Stimulated activated CD8-positive, alpha-beta memory T cell treated with anti-CD3 and anti-CD28 coated beads, Interleukin-7, amount 100 ng/mL, for 1 hour (primary cell): ENCODE measurements at places on chromosomes 5 and 9.

DNA sequence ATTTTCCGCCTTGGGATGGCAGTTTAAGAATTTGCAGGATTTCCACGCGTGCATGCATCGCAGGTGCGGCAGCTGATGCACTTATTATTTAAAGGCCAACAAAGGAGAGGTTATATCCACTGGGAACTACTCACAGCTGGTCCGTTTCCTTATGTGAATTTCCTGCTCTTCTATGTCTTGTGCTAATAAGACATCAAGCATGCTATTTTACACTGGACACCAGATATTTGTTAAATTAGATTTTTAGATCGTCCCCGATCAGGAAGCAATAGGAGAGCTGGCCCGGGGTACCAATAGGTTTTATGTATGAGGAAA is 476 bp upstream of the DTWD2 start:
- DNase-seq: no peak

DNA sequence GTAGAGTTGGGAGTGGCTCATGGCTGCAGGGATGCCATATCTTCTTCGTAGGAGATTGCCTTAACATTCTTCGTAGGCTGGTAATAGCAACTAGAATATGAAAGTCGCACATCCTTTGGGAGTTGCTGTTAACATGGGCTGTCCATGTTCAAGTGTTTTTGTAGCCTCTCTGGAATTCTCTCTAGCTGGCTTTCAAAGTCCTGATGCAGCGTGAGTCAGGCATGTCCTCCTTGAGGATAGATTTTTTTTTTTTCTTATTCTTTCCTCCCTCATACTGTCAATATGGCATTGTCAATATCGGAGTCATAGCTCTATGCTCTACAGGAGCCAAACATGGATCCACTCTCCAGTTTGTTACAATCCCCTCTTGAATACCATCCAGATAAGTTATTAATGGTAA is 494.8 kb upstream of the WWC1 start:
- DNase-seq: no peak

DNA sequence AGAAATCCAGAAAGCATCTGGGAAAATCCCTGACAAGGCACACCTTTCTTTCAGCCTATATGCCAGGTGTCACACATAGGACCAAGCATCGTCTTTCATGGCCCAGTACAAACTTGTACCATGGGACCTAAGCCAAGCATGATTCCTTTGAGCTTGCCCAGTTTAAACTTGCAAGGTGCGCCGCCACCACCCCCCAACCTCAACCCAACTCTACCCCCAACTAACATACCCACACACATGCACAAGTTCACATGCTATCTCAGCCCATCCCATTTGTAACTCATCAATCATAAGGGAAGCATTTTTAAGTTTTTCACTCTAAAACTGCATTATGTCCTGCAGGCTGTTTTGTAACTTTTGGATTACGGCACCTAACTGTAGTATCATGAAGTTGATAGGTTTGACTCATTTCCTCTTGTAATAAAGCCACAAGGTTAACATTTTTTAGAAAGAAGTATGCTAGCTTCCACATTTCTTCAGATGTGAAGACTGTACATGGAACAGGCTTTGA is 145.9 kb upstream of the FST start:
- DNase-seq: no peak

DNA sequence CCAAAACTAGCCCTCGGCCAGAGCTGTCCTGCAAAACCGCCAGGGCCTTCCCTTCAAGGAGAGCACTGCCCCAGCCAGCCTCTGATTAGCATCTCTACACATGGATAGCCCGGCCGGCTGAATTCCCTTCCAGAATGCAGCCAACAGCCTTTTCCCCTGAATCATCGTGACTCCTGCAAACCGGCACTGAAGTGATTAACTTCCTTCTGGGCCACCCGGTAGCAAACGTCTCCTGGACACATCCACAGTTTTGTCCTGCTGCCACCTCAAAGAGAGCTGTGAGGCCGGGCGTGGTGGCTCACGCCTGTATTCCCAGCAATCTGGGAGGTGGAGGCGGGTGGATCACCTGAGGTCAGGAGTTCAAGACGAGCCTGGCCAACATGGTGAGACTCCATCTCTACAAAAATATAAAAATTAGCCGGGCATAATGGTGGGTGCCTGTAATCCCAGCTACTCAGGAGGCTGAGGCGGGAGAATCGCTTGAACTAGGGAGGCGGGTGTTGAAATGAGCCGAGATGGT is 21.1 kb upstream of the EEIG1 start:
- no peak for DNase-seq

- DNase-seq: no peak
Observed at GRCh38 chr5:93580063-93580926, 724 bp downstream of the NR2F1-AS1 start.

GRCh38 chr9:18073002-18073401 is 401.0 kb upstream of the ADAMTSL1 start:
- DNase-seq: no peak

GRCh38 chr9:37509536-37509935 is 23.8 kb downstream of the POLR1E start:
- DNase-seq: no peak

DNA sequence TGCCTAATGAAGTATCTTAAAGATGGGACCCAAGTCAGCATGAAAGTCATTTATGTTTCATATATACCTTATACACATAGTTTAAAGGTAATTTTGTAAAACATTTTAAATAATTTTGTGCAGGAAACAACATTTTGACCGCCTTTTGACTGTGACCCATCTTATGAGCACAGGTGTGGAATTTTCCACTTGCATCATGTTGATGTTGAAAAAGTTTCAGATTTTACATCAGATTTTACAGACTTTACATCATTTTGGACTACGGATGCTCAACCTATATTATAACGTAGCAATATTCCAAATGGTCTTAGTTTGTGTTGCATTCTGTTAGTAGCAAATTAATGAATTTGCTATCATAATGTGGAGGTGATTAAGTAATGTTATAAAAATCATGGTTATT is 21.7 kb upstream of the FAM120AOS start:
- DNase-seq: no peak

GRCh38 chr5:19241690-19242089 is 746.3 kb downstream of the CDH18 start:
- DNase-seq: no peak

DNA sequence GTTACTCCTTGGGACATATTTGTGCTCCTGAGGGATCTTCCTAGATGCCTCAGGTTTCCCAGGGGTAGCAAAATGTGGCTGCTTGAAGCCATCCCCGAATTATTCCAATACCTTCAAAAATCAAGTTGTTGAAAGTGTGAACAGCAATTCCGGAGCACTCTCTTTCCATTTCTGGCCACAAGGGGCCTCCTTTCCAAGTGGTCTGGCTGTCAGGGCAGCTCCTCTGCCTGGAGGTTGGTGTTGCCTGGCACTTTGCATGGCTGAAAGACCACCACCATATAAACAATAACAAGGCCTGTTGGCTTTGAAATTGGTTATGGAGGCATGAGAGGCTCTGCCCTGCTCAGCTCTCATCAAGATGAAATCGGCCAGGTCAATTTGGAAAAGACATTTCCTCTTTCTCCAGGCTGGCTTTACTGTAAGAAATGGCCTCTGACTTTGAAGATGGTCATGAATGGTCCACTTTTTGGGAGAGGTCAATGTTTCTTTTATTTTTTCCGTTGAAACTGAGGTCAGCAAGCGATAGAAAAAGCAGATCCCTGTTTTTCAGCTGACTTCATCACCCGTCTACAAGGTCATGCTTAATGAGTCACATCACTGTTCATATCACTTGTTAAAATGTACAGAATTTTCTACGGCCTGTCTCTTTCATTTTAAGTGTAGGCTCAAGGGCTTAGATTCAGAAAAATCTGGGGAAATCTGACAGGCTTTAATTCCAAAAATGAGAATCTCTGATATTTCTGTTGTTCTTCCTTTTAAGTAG is 481.1 kb upstream of the ZNF608 start:
- no peak for DNase-seq

- DNase-seq: no peak
Observed at GRCh38 chr5:109823597-109823996, 133.9 kb downstream of the MAN2A1 start.

GRCh38 chr5:79716839-79717238 is 27.2 kb downstream of the CMYA5 start:
- DNase-seq: no peak

DNA sequence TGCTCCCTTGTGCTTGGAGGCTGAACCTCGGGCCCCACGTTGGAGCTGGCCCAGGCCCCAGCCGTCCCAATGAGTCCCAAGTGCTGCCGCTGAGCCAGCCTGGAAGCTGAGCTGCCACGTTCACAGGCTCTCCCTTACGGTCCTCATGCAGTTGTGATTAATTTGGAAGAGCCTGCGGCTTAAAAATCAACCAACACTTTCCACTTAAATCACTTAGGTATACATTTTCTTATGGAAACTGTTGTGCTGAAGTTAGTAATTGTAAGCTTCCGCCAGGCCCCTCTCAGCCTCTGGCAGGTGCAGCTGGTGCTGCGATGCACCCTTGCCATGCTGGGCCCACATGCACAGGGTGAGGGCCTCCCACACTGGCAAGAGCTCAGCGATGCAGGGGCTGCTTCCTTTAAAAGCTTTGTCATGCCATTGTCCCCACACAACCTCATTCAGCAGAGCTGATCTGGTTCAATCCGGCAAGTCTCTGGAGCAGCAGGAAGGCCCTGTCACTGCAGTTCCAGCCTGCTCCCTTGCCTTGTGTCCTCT is 61.0 kb downstream of the IPPK start:
- DNase-seq: no peak

DNA sequence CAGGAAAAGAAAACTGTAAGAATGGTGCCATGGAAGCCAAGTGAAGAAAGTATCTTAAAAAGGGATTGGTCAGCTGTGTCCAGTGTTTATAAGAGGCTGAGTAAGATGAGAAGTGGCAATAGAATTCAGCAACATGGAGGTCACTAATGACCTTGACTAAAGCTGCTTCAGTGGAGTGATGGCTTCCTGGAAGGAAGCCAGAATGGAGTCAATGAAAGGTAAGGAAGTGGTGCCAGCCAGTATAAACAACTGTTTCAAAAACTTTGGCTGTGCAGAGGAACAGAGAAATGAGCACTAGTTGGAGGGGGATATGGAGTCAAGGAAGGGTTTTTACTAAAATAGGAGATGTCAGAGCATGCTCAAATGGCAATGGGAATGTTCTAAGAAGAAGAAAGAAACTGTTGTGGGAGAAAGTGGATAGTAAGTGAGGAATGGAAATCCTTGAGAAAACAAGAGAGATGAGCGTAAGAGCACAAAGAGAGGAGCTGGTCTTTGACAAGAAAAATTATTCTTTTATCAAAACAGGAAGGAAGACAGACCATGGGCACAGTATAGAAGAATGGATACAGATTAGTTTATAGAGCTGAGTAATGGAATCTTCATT is 11.1 kb upstream of the NRG2 start:
- no peak for DNase-seq

GRCh38 chr5:93512799-93513198 is 68.2 kb downstream of the NR2F1-AS1 start:
- DNase-seq: no peak

- DNase-seq: no peak
Observed at GRCh38 chr5:55481293-55481855, 53.4 kb downstream of the PLPP1 start.

- no peak for DNase-seq
Observed at GRCh38 chr5:6730407-6730806, 17.2 kb downstream of the TENT4A start.

- no peak for DNase-seq
Observed at GRCh38 chr9:90783552-90783951, 18.1 kb upstream of the SYK start.

DNA sequence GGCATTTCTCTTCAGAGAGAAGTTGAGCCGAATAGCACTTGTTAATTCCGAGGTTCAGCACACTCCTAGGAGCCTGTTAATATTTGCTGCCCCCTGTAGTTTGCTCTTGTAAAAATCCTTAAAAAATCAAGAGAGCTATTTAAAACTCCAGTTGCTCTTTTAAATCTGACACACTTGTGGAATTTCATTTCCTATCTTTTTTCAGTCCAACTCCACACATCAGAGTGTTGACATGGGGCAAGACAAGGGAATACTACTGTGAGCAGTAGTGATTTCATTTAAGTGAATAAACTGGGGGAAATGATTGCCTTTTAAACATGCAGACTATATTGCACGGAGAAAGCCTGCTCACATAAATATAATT is 1096.3 kb upstream of the DMAC1 start:
- no peak for DNase-seq

GRCh38 chr5:129135633-129136032 is 41.1 kb downstream of the ISOC1 start:
- no peak for DNase-seq

GRCh38 chr5:136004436-136004835 is 24.4 kb upstream of the TGFBI start:
- no peak for DNase-seq

- DNase-seq: no peak
Observed at GRCh38 chr9:104983491-104983890, 55.5 kb upstream of the ABCA1 start.

- peak; percentile 66 for DNase-seq
Observed at GRCh38 chr9:128218518-128219389, 15.6 kb downstream of the DNM1 start.

- no peak for DNase-seq
Observed at GRCh38 chr5:29796013-29796412, 1397.5 kb upstream of the CDH6 start.

DNA sequence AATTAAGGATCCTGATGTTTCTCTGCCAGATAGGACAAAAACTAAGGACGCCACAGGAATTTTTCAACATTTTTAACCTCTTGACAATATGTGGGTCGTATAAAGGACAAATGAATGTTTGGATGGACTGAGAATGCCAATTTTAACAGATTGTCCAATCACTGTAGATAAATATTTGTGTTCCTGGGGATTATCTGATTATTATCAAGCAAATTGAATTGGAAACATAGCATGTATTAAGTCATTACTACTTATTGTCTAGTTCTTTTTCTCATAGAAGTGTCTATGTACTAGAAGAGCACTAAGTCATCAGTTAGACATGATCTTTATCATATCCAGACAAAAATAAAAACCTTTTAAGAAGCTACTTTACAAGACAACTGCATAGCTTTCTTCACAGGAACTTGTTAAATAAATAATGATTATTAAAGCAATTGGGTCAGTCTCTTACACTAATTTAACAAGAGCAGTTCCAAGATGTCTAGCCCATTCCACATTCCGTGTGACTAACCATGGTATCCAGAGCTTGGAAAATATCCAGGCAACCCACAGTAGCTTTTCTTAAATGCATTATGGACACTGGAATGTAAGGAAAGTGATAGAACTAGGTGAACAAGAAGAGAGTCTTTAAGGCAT is 127.5 kb upstream of the CDKN2B start:
- DNase-seq: no peak

GRCh38 chr5:98318386-98318785 is 455.1 kb upstream of the RGMB start:
- no peak for DNase-seq

- no peak for DNase-seq
Observed at GRCh38 chr5:1507961-1508658, 15.7 kb downstream of the LPCAT1 start.
